ENCODE measurements at places on chromosomes 4 and X.

DNA sequence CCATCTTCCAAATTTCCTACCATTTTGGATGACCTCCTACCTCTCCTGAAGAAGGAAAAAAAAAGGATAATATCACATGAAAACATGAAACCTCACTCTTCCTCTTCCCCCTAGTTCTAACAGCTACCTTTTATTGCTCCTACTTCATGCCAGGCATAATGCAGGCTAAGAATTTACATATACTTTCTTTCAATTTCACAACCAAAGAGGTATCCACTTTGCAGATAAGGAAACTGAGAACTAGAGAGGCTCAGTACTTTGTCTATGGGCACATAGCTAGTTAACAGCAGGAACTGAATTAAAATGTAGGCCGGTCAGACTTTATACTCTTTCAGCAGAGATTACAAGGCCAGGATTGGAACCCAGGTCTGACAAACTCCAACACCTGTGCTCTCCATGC, 34.4 kb upstream of the BEND2 start:
- no peak for DNase-seq

DNA sequence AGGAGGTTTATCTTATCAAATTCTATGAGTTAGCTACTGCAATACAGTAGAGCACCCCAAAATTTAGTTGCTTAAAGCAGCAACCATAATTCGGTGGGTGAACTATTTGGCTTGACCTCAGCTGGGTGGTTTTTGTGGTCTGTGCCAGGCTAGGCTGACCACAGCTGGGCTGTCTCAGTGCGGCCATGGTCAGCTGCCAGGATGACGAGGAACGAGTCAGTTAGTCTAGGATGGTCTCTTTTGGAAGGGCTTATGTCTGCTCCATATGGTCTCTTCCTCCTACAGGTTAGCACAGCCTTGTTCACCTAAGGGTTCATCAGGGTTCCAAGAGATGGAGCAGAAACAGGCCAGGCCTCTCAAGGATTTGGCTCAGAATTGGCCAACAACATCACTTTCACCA, 210.4 kb downstream of the PALLD start:
- DNase-seq: no peak

DNA sequence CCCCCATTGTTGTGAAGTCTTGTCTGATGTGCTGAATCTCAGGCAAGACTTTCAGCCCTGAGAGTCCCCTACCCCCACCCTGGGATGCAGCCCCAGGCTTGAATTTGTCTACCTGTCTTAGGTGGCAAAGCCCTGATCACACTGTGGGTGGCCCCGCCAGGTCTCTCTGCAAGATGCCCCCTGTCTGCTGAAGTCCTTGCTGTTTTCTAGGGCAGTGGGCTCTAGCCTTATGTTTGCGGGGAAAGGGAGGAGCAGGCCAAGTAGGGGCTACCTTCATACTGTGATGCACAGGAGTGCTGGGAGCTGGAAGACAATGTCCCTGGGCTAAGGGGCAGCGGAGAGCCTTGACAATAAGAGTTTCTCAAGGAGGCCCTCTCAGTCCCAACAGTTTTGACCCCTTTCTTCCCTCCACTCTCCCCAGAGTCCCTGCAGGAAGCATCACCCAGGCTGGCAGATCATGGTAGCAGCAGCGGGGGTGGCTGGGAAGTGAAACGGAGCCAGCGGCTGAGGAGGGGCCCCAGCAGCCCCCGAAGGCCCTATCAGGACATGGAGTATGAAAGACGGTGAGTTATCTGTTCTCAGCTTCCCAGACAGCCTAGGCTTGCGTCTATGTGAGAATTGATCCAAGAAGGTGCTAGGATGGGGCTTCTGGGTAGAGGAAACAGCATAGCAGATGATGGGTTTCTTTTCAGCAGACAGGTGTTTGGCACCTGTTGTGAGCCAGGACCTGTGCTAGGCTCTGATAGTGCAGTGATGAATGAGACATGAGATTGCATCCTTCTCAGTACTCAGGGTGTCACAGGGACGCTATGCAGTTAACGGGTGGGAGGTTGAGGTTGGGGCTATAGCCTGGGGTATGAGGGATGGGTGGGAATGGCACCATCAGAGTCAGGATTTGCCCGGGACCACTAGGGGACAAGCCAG, 2.2 kb downstream of the RBM10 start:
- DNase-seq: no peak

GRCh38 chr4:29046186-29046585, 1674.0 kb upstream of the PCDH7 start:
- no peak for DNase-seq

GRCh38 chrX:53262918-53263394, 18.4 kb downstream of the IQSEC2 start:
- DNase-seq: peak; percentile 35

GRCh38 chr4:138673053-138673452, 342.5 kb upstream of the NOCT start:
- no peak for DNase-seq

- DNase-seq: no peak
Observed at GRCh38 chr4:41524425-41524824, 13.5 kb upstream of the LIMCH1 start.

DNA sequence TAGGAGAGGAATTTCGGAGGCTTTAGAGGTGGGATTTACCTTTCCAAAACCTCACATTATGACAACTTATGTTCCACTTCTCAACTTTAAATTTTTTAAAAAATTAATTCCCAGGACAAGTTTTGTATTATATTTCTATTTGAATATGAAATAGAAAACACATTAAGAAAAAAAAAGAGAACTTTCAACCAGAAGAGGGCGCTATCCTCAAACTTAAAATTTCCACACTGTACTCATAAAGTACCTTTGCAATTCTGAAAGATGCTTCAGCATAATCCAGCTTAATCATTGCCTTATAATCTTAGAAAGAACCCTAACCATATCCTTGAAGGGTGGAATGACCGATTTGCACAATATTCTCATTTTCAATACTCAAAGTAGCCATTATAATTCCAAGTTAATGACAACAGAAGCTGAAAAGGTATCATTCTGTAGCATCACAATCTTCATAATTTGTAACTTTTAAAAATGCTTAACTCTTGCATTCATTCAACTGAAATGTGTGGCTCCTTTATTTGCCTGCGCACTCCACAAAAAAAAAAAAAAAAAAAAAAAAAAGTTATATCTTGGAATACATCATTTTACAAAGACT, 158.0 kb downstream of the KCNIP4 start:
- DNase-seq: peak; percentile 10

- no peak for DNase-seq
Observed at GRCh38 chr4:141102367-141102766, 30.9 kb downstream of the RNF150 start.

DNA sequence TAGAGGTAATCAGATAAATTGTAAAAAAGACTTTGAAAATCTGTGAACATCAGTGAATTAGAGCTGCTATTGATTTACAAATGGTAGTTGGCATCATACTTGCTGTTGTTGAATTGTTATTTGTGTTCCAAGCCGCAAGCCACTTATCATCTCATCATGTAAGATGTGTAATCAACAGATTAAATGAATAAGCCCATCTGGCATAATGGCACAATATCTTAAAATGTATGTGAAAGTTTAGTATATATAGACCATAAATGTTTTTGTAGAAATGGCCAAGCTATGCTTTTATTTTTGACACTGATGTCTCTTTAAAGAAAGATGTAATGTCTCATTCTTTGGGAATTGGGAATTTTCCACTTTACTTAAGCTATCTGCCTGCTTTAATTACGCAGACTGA, 682.6 kb upstream of the GNPDA2 start:
- DNase-seq: no peak

DNA sequence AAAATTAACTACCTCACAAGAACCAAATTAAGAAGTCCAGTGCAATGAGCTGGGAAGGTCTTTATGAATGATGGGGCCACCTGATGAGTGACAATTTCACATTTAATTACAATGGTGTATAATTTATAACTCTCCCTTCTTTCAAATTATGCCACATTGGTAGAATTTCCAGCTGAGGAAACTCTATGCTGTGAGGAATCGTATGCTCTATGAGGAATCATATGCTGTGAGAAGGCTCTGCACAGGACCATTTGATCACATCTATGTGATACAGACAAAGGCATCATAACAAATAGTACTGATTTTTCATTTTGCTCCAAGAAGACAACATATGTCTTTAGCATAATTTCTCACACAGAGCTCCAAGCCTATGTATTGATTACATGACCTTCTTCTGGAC, 69.3 kb downstream of the PDHA2 start:
- DNase-seq: no peak

DNA sequence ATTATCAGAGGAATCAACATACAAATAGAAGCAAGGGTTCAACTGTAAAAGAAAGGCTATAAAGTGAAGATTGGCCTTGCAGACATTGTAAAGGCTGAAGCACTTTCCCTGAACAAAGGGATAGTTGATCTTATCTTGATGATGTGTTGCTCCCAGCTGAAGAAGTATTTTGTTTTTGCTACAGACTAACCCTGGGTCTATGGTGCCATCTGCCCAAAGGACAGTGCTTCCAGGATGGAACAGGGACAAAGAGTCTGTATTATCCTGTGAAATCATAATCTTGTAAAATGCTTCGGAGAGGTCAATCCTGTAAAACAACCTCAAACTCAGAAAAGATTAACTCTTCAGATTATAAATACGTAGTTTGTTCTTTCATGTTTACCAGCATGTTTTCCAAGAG, 251.7 kb upstream of the ANKRD50 start:
- no peak for DNase-seq

DNA sequence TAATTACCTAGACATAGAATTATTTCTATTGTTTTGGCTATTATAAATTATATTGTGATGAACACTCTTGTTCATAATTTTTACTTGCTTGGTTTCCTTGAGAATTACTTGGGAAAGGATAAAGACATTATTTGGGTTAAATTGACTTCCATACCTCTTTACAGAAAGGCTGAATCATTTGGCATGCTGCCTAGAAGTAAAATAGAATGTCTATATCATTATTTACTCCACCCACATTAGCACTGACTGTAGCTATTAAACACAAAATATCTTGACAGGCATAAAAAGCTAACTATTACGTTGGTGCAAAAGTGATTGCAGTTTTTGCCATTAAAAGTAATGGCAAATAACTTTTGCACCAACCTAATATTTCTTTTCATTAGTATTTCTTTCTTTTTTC, 29.7 kb upstream of the ADH6 start:
- no peak for DNase-seq

- DNase-seq: no peak
Observed at GRCh38 chr4:11970754-11971153, 542.1 kb upstream of the HS3ST1 start.

DNA sequence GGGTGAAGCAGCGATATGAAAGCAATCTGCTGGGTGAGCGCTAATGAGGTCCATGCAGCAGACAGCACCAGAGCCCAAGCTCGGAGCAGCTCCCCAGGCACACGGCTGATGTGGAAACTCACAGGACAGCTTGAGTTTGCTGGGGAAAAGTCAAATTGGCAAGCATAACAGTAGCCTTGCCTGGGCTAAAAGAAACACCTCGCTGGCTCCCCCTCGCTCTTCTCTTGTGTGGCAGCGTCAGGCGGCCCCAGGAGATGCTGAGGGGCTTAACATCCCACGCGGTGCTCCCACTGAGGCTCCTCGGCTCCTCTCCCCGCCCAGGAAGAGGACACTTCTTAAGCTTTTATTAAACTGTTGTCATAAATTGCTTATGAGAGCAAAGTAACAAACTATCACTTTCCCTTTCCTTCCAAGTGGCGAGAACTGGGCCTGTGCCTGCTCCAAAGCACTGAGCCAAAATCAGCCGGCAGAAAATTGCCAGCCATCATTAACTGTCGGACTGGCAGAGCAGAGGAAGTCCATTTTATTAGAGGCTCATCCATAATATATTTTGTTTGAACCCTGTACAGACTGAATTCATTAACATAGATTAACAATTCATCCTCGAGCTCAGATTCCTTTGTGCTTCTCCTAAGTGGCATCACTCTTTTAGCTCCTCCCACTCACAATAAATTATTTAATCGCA, 111.4 kb downstream of the TSPAN5 start:
- DNase-seq: no peak

DNA sequence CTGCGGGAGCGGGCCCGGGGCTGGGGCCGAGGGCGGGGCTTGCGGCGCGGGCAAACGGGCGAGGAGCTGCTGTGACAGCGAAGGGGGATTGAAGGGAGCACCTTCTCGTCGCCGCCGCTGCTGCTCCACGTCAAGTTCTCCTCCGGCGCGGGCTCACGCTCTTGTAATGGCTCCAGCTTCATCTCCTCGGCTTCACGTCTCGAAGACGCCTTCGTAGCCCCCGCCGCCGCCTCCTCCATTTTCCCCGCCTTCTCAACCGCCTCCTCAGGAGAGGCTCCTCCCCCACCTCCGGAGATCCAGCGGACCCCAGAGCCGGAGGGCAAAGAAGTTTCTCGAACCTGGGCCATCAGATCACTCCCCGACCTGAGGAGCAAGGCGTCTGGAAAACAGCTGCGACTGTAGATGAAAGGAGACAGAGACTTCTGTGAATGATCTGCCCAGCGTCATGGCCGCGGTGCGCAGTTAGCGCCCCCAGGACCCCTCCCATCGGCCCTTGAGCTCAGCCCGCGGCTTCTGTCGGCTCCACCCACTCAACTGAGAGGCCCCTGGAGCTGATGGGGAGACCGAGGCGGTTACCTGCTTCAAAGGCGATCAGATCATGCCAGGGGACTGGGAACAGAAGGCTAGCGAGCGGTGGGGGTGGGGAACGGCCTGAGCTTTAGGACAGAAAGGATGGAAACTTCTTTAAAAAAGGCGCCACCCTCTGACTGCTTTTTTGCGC, 895 bp downstream of the USP51 start:
- DNase-seq: peak; percentile 58

GRCh38 chr4:82517043-82517442, 44.7 kb downstream of the TMEM150C start:
- DNase-seq: no peak

- DNase-seq: no peak
Observed at GRCh38 chr4:154722262-154722661, 21.5 kb upstream of the LRAT start.
